ENCODE measurements at places on chromosomes 5 and 9.
A peak's percentile ranks its signal among the peaks of the same experiment; 100 is the strongest.

GRCh38 chr5:75465480-75465879, 45.9 kb downstream of the CERT1 start:
- no peak for DNase-seq

DNA sequence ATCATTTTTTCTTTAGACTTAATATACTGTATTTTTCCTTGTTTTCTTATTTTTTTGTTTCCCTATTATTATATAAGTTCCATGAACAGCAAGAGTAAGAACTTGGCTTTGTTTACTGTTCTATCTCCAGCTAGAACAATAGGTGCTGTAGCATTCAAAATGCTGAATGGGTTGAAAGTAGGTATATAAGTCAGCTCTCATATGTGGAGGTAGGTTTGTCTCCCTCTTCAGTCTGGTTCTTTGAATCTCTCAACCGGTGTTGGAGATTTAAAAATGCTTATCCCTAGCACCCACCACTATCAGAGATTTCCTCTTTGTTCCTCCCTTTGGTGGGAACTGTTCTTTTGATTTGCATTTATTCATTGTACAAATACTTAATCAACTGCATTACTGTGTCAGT, 87.5 kb upstream of the FSD1L start:
- peak; percentile 27 for DNase-seq

- DNase-seq: no peak
These were observed 48.9 kb upstream of the RNF130 start for GRCh38 chr5:180120237-180121101.

DNA sequence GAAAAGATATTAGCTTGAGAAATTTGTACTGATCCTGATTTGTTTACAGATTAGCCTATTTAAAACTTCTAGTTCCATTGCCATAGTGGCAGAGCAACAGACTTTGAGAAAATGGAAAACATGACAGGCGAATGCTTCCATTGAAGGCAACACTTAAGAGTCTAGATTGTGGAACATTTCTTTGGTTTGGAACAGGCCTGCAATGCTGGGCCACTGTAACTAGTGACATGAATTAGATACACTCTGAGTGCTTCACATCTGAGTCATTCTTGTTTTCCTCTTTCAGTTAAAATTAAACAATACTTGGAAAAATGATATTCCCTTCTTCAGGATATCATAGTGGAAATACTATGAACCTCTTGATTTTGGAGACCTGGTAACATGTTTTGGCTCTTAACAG, 453.6 kb upstream of the TUSC1 start:
- no peak for DNase-seq

DNA sequence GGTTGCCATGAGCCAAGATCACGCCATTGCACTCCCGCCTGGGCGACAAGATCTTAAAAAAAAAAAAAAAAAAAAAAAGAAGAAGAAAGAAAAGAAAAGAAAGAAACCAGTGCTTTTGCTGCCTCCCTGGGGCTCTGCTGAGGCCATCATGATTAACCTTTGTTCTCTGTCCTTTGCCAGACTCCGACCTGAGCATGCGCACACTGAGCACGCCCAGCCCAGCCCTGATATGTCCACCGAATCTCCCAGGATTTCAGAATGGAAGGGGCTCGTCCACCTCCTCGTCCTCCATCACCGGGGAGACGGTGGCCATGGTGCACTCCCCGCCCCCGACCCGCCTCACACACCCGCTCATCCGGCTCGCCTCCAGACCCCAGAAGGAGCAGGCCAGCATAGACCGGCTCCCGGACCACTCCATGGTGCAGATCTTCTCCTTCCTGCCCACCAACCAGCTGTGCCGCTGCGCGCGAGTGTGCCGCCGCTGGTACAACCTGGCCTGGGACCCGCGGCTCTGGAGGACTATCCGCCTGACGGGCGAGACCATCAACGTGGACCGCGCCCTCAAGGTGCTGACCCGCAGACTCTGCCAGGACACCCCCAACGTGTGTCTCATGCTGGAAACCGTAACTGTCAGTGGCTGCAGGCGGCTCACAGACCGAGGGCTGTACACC, 251.7 kb downstream of the MARCHF11 start:
- no peak for DNase-seq

DNA sequence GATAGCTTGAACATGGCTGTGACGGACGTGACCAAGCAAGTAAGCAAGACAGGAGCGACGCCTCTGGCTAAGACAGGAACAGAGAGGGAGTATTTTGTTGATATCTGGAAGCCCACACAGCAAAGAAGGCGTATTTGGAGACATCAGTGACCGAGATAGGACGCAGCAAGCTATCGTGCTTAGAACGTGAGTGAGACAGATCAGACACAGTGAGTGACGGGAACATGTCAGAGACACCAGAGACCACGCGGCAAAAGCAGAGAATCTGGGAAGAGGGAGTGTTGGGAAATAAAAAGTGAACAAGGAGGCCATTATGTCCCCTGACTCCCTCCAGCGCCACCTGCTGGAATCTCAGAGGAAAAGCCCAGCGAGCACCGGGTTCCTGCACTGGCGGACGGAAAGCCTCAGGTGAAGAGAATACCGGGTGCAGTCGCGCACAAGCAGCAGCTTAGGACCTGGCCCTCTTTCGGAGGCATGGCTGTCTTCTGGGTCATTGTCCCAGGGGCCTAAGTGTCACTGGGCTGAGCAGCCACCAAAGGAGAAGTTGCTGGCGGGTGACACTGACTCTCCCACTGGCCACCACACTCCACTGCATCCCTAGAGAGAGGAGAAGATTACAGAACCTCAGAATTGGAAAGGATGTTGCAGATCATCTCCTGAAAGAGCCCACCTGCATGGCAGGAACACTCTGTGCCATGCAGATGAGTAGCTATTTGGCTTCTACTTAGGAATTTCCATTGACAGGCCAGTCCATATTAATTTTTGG, 99.1 kb downstream of the FBXO38 start:
- DNase-seq: peak; percentile 84

DNA sequence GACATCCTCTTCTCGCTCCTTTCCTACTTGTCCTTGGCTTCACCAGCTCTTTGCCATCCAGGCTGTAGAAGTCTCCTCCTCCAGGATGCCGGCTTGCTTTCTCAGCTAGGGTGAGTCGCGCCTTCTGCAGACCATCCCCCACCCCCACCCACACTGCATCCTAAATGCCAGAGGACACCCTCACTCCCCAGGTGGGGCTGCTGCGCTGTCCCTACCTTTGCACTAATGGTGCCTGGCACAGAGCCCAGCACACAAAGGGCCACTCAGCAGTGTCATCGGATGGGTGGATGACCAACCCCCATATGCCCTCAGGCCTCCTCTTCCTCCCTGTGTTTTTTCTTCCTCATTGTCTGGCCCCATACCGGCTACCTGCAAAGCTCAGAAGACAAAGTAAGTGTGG, 14.8 kb downstream of the IL9 start:
- no peak for DNase-seq

DNA sequence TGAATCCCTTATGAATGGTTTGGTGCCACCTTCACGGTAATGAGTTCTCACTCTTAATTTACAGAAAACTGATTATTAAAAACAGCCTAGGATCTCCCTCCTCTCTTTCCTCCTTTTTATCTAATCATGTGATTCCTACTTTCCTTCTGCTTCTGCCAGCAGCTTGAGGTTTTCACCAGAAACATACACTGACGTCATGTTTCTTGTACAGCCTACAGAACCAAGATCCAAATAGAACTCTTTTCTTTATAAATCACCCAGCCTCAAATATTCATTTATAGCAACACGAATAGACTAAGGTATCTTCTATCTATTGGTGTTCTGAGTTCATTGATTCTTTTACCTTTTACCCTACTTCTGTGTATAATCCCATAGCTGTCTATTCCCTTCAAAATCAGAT, 388.9 kb upstream of the CDH10 start:
- DNase-seq: no peak

DNA sequence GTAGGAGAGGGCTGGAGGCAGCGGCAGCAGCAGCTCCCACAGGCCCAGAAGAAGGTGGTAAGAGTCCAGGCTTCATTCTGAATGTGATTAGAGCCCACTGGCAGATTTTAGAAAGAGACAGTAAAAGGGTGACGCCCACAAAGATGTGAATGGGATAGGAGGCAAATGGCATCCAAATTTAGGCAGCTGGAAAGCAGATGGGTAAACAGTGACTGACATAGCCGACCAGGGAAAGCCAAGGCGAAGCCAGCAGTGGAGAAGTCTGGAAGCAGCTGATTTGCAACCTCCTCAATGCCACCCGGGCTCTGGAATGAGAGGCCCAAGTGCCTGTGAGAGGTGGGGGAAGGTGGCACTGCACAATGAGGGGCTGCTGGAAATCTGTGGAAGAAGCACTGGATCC, 103.3 kb downstream of the C5orf15 start:
- no peak for DNase-seq

GRCh38 chr9:79719021-79719420, 147.3 kb downstream of the TLE4 start:
- DNase-seq: no peak

GRCh38 chr5:159224471-159224870, 15.1 kb upstream of the RNF145 start:
- no peak for DNase-seq

GRCh38 chr5:135543001-135543484, 7.3 kb upstream of the NEUROG1 start:
- no peak for DNase-seq

DNA sequence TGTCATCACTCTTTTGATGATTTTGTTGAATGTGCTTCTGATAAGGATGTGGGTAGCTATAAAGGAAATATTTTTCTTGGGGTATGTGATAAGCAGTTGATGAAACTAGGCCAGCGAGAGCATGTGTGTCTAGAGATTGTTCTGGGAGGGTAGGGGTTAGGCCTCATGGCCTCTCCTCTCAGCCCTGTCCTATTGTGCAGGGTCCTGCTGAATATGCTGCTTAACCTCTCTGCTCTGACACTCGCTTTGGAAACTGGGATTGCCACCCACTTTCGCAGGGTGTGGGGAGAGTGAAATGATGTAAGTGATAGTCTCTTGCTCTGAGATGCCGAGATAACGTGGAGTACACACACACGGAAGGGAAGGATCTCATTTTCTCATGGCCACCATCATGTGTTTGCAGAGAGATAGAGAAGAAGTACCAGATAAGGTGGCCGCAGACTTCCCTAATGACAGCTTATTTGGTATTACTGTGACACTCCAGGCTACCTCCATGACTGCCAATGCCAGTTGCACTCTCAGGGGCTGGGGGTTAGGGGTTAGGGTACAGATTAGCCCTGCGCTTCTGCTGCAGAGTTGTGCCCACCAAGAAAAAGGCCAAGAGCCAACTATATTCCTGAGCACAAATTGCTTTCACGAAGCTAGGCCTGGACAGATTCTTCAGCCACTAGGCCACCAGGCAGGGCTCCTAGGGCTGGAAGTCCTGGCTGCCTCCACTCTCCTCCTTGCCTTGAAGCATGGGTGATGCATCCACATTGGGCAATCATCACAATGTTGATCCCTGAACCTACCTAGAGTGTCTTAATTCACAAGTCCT, 25.2 kb upstream of the TNFAIP8 start:
- DNase-seq: no peak

DNA sequence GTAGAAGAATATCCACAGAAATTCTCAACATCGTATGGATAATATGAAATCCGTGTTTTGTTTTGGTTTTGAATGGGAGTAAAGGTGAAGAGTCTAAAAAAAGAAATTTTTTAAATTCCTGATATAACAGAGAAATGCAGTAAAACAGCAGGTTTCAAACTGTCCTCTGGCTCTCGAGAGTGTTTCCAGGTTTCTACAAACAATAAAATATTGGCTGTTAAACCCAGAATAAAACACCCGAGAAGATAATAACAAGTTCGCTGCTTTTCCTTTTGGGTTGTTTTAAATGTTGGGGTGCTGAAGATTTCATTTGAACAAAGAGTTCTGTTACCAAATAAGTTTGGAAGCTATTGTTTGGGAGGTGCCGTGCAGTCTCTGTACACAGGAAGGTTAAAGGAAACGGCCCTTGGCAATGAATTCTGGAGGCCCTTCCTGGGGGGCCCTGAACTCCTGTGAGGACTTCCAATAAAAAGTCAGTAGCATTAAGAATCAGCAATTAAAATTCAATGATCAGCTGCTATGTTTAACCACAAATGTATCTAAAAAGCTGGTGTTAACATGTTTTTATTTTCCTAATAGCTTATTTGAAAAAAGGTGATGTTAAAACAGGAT, 215.8 kb downstream of the TSSK1B start:
- DNase-seq: no peak

- DNase-seq: no peak
These were observed 39.8 kb upstream of the FLT4 start for GRCh38 chr5:180689071-180689694.

DNA sequence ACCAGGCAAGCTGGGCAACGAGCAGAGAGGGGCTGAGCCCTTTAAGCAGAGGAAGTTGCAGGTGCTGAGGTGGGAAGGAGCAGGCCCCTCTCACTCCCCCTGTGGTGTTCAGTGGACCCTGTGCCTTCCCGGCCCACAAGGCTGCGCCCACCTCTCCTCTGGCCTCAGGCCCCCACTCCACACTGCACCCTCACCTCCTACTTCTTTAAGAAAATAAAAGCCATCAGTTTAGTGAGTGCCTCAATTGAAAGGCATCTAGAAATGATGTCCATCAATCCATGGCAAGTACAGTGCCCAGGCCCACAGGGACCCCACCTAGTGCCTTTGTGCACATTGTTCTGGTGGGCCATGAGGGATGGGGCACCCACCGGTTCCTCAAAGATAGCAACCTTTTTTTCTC, 158.0 kb downstream of the PAX5 start:
- DNase-seq: no peak

- DNase-seq: no peak
These were observed 352.7 kb downstream of the SPOCK1 start for GRCh38 chr5:137146402-137146890.

- DNase-seq: no peak
These were observed 148.5 kb downstream of the ISOC1 start for GRCh38 chr5:129243039-129243438.

- peak; percentile 72 for DNase-seq
These were observed 78.1 kb upstream of the PRLR start for GRCh38 chr5:35308421-35308820.

DNA sequence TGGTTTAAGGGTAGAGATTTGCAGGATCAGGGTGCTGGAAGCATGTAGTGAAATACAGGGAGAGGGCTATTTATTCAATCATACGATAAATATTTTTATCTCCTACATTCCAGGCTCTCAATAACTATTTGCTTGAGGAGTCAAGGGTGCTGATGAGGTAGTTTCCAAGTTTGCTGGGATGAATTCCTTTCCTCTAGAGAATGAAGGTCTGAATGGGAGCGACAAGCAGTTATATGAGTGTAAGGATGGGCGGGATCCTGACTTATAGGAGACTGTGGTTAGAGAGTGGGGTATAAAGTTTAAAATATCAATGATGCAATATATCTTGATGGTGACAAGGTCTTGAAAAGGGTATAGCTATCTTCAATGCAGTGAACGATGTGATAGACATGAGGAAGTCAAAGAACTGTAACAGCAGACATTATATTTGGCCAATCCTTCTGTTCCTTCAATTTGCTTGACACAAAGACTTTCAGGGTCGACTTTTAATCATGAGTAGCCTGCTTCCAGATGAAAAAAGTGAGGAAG, 201.1 kb upstream of the HAPLN1 start:
- DNase-seq: no peak

GRCh38 chr9:124940521-124940893, 376 bp downstream of the GOLGA1 start:
- no peak for DNase-seq

DNA sequence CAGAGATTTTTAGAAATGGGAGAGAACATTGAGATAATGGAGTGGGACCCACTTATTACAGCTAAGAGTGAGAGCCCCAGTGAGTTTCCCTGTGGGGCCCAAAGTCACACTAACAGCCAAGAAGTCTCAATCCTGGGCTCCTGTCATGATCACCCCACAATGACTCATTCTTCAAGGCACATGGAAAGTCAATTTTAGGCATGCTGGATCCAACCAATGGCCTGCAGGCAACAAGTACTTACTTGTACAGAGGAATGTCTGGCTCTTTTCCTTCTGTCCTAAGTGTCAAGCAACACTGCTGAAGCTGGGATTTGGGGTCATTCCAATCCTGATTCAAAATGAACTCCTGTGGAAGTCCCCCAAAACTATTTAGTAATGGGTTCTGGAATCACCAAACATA, 123.1 kb downstream of the DROSHA start:
- peak; percentile 27 for DNase-seq
